Cardiac fibroblast (primary cell): ENCODE measurements at places on chromosomes 13 and 19.

DNA sequence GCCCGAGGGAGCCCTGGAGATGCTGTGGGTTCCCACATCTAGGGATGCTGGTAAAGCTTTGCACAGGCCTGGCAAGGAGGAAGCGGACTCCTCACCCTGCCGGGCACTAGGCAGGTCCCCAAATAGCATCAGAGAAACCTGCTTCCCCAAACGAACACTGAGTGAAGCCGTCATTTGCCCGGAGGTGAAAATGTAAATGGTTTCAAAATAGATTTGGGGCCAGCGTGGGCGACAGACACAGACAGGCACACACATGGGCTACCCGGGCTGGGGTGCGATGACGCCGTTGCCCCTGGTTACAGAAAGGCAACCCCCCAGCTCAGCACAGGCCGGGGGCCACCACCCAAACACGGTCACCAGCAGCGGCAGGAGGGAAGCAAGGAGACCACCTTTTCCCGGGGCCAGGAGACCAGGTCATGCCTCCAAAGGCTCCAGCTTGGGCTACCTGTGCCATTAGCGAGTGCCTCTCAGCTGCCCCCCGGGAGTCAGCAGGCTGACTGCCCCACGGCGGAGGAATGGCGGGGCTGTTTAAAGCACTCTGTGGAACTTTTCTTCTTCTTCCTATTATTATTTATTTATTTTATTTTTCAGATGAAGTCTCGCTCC is 47.5 kb upstream of the NDUFS7 start:
- DNase-seq = no peak

- DNase-seq = no peak
Measured at GRCh38 chr19:3730457-3730958, 22.3 kb downstream of the TJP3 start.

DNA sequence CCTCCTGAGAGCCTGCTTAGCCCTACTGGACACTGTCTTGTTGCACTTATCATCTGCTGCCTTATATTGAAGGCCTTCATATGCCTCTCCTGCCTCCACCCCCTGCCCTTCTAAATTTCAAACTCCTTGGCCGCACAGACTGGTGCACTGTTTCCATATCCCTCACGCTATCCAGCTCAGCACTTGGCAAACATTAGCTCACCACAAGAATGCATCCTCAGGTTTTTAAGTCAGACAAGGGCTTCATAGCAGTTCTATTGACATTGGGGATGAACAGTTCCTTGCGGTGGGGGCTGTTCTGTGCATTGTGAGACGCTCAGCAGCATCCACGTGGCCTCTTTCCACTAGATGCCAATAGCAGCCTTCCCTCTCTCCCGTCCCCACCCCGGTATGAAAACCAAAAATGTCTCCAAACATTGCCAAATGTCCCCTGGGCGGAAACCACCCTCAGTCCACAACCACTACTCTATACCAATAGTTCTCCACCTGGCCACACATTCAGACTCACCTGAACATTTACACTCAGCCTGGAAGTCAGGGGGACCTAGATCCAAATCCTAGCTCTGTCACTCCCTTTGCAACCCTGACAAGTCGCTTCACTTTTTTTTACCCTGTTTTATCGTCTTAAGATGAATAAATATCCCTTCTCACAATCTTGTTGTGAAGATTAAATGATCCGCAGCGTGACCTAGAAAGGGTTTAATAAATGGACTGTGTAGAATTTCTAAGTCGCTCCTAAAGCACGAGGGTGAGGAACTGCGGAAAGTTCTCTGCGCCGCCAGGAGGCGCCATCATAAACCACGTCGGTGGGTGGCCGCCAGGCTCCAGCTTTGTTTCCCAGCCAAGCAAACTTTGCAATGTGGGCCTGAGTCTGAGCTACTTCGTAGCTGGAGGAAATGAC is 3.6 kb upstream of the CEACAM3 start:
- peak; percentile 64 for DNase-seq

DNA sequence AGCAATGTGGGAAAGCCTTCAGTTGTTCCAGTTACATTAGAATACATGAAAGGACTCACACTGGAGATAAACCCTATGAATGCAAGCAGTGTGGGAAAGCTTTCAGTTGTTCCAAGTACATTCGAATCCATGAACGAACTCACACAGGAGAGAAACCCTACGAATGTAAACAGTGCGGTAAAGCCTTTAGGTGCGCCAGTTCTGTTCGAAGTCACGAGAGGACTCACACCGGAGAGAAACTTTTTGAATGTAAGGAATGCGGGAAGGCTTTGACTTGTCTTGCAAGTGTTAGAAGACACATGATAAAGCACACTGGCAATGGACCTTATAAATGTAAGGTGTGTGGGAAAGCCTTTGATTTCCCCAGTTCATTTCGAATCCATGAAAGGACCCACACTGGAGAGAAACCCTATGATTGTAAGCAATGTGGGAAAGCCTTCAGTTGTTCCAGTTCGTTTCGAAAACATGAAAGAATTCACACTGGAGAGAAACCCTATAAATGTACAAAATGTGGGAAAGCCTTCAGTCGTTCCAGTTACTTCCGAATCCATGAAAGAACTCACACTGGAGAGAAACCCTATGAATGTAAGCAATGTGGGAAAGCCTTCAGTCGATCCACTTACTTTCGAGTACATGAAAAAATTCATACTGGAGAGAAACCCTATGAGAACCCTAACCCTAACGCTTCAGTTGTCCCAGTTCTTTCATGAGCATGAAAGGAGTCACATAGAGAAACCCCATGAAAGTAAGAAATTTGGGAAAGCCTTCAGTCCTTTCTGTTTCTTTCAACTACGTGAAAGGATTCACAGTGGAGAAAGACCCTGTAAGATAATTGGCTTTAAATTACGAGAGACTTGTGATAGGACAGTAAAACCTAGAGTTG is 20.1 kb downstream of the ZNF627 start:
- DNase-seq = peak; percentile 8

- DNase-seq = peak; percentile 64
Measured at GRCh38 chr13:107650081-107650701, 565.1 kb downstream of the LIG4 start.

DNA sequence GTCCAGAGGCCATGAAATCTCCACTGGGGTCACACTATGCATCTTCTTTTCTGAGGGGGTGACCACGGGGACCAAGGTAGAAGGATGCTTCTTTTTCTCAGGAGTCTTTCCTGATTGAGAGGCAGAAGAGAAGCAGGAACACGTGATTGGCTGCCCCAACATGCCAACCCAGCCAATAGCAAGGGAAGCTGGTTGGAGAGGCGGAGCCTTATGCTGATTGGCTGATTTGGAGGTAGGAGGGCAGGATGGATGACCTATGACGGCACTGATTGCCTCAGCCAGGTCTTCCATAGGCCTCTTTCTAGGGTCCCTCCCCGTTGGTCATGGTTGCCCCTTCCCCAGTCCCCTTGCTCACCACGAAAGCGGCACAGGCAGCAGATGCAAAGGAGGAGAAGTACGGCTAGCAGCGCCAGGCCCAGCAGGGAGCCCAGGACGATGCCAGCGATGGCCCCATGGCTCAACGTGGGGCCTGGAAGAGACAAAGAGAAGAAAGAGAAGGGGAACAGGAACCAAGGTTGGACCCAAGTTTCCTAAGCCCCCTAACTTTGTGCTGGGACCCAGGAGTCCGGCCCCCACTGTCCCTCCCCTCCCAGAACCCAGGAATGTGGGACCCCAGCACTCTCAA is 8.0 kb downstream of the VSIG10L start:
- DNase-seq = peak; percentile 14

GRCh38 chr13:46207828-46208227 is 3.9 kb upstream of the LRRC63 start:
- DNase-seq = no peak

DNA sequence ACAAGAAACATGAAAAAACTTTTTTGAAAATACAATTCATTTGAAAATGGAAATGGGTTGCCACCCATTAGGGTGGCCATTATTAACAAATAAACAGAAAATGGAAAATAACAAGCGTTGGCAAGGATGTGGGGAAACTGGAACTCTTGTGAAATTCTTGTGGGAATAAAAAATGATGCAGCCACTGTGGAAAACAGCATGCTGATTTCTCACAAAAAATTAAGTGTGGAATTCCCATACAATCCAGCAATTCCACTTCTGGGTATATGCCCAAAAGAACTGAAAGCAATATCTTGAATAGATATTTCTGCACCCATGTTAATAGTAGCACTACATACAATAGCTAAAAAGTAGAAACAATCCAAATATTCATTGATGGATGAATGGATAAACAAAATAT is 165.2 kb downstream of the DCLK1 start:
- DNase-seq = no peak

GRCh38 chr13:110312339-110313031 is 5.4 kb downstream of the COL4A2 start:
- peak; percentile 93 for DNase-seq

- DNase-seq = peak; percentile 81
Measured at GRCh38 chr19:45809643-45810159, 5.4 kb downstream of the RSPH6A start.

GRCh38 chr13:103039183-103039582 is 27.0 kb downstream of the SLC10A2 start:
- DNase-seq = no peak

DNA sequence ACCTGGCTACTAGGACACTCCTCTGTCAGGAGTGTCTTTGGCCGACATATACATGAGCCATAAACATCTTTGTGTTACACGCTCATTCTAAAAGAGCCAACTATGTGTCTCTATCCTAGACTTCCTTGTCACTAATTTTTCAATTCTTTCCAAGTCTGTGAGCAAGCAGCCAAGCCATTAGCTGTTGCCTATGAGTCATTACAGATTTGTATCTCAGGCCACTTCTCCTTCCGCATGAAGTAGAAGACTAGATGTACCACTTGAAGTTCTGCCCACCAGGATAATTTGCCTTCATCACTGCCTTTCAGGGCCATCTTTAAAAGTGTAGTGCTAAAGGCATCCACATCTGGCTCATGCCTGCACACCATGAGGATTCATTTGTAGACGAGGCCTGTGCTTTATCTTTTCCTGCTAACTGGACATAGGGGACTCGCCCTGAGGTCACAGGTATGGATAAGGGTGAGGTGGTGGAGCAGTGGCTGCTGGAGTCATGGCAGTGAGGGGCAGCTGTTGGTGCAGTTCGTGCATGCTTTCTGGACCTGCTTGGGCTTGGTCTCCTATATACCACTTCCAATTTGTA is 126.1 kb upstream of the KL start:
- DNase-seq = no peak

DNA sequence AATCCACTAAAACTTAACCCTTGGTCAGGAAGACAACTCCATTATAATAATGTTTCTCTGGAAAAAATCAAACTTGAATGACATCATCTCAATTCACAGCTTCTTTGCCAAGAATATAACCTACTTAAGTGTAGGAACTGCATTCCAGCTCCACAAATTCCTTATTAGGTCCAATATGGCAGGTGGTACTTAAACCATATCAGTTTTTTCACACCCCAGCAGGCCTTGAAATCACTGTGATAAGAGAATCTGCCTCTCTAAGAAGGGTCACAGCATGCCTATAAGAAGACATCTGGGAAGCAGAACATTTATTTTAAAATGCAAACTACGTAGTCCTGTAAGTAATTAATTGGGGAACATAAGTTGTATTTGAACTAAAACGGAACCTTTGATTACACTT is 687.8 kb downstream of the DIAPH3 start:
- DNase-seq = no peak

DNA sequence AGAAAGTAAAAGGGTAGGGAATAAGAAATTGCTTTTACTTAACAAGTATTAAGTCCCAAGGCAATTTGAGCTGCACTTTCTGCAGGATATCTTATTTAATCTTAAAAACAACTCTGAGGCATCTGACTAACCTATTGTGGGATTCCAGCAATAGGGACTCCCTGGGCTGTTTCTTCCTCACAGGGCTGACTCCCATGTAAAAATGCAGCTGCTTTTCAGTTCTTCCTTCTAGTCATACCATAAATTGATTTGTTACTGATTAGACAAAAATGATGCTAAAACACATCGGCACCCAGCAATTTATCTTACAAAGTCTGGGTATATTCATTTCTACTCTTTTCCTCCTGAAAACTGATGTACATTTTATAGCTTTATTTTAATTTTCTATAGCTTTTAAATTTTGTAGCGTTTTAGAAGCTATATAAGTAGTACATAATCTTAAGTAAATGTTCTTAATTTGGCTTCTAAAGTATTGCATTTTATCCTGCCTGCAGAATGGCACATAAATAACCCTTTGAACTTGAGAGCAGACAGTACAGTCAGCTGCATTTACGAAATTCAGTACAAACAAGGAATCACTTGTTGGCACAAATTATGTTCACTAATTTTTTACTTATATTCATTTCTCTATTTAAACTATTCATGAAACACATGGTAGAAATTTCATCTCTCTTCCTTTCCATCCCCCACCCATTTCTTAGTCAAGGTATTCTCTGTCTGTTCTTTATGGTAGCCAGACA is 102.4 kb upstream of the FRY start:
- no peak for DNase-seq

GRCh38 chr19:15417699-15418098 is 1.1 kb downstream of the AKAP8L start:
- peak; percentile 25 for DNase-seq

GRCh38 chr19:37953171-37953917 is 46.3 kb downstream of the SIPA1L3 start:
- DNase-seq = peak; percentile 32

GRCh38 chr13:47133011-47133445 is 236.2 kb upstream of the HTR2A start:
- peak; percentile 5 for DNase-seq

DNA sequence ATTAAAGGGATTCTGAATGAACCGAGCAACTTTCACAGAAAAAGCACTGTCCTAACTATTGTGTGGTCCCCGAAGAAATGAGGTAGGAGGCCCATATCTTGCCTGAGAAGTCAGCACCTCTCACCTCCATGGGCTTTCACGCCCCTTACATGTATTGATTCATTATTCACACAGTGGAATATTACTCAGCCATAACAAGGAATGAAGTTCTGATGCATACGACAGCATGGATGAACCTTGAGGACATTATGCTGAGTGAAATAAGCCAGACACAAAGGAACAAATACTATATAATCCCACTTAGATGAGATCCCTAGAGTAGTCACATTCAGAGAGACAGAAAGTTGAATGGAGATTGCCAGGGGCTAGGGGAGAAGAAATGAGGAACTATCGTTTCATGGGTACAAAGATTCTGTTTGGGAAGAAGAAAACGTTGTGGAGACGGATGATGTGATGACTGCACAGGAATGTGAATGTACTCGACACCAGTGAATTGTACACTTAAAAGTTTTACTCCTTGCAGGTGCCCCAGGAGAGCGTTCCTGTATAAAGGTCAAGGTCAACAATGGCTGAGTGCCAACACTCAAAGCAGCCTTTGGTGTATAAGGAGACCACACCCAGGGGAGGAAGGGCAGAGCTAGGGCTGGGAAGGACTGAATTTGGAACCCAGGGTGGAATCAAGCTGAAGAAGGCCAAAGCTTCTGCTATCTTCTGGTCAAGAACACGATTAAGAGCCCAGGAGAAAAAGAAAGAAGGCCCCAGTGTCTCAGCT is 22.5 kb downstream of the ZIC5 start:
- no peak for DNase-seq

- no peak for DNase-seq
Measured at GRCh38 chr19:16112778-16113177, 1.1 kb downstream of the RAB8A start.

- peak; percentile 72 for DNase-seq
Measured at GRCh38 chr19:38022791-38023670, 116.0 kb downstream of the SIPA1L3 start.

GRCh38 chr13:40185414-40185813 is 481.0 kb downstream of the FOXO1 start:
- DNase-seq = no peak
